ENCODE measurements at places on chromosomes 2 and 18.

- DNase-seq: no peak
These were observed 5.7 kb downstream of the ELAC1 start for GRCh38 chr18:50973367-50974126.

DNA sequence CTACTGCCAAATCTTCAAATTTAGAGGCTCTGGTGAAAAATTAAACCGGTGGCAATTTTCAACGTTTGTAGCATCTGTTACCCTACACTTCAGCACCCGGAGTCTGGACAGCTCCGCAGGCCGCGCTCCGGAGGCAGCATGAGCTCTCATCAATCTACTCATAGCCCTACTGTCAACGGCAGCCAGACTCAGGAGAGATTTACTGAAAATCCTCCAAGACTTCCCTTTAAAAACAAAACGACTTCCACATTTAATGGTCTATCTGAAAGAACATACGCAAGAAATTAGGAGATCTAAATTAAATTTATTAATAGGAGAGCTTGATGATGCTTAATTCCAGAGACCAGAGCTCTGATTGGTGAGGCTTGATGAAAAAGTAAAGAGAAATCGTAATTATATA is 970 bp upstream of the ADCYAP1 start:
- DNase-seq: peak; percentile 77

GRCh38 chr2:19187323-19188020 is 171.0 kb downstream of the OSR1 start:
- no peak for DNase-seq

- no peak for DNase-seq
These were observed 241.8 kb downstream of the CPS1 start for GRCh38 chr2:210798180-210798579.

GRCh38 chr2:9668687-9669345 is 38.0 kb upstream of the YWHAQ start:
- no peak for DNase-seq

- no peak for DNase-seq
These were observed 43.4 kb upstream of the SMAD7 start for GRCh38 chr18:48994044-48994651.

DNA sequence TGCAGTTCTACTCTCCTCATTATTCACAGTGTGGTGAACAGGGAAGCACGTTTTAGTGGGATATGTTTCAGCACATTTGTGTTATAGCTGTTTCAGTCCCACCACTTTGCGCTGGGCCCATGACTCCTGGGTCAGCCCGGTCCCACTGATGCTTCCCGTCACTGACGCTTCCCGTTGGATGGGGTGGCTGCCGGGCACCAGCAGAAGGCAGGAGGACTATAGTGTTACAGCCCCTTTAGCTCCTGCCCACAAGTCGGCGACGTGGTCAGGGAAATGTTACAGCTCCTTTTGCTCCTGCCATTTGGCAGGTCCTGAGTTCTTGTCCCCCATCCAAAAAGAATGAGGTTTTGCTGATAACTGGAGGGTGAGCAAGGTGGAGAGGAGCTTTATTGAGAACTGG is 732.2 kb downstream of the NR4A2 start:
- no peak for DNase-seq

DNA sequence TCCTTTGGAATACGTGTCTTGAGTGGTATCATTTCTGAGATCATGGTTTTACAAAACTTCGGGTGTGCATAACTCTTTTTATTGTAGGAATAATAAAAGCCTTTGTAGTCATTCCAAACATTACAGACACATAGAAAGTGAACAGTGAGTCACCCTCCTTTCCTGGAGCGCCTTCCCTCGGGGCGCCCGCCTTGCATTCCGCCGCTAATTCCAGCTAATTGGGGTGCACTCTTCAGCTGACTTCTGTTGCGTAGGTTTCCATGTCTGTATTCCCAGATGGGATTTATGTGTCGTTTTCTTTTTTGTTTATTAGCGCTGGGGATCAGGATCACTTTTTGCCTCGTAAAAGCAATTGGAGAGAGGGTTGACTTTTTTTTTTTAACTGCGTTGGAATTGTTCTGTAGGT is 18.7 kb downstream of the SH3BP4 start:
- DNase-seq: no peak

DNA sequence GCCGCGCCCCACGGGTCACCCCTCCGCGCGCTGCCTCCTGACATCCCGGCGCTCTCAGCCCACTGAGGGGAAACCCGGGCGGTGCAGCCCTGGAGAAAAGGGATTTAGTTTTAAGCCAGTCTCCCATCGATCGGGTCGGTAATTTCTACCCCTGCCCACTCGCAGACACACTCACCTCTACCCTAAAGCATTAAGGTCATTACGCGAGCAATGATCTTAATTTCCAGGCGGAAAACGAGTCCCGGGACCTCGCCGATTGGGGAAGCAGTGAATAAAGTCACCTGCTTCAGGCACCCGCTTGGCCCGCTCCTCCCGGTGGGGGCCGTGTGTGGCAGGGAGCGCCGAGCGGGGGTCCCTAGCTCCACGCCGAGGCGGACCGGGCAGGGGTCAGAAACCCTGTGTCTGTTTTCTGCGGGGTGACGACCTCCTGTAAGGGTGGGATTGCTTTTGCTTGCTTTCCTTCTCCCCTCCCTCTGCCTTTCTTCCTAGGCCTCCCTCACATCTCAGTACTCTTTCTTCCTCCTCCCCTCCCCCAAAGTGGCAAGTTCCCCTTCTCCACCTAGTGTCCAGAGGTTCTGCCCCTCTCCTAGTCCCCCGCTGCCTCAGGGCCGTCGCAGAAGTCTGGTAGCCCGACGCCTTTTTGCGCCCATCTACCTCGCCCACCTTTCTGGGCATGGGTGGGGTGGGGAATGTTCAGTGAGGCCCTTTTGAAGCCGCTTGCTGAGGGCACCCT is 142.6 kb downstream of the MEIS1 start:
- DNase-seq: no peak

DNA sequence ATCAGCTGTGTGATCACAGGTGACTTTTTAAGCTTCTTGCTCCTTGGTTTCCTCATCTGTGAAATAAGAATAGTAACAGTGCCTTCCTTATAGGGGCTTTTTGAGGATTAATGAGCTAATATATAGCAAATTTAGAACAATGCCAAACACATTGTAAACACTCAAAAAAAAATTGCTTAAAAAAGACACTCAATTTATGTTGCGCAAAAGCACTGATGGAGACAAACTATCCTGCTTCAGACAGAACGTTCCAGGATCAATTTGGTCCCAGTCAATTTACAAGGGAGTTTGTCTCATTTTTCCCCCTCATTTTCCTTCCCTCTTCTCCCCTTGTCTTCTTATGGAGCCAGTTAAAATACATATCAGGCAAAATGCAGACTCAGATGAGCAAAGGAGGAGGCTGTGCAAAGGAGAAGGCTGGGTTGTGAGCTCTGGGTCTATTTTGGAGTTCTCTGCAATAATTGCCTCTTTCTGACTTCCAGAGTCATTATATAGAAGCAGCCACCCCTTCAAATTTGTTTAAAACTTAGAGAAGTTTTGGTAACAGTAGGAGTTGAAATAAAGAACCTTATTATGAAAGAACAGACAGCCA is 83.7 kb downstream of the SOCS6 start:
- no peak for DNase-seq

DNA sequence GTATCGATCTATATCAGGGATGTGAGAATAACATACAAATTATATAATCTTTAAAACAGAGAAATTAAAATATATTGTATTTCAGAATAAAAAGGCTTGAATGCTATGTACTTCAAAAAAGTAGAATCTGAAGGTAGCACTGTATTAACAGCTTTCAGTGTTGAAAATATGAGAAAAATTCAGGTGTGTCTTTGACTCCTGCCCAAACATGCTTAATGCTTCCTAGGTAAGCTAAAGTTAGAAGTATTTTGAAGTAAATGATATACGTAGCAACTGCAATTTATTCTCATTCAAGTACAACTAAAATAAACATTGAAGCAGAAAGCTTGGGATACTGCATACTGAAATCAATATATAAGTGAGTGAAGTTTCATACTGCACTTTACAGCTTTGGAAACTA is 1082.0 kb upstream of the ACVR2A start:
- no peak for DNase-seq

DNA sequence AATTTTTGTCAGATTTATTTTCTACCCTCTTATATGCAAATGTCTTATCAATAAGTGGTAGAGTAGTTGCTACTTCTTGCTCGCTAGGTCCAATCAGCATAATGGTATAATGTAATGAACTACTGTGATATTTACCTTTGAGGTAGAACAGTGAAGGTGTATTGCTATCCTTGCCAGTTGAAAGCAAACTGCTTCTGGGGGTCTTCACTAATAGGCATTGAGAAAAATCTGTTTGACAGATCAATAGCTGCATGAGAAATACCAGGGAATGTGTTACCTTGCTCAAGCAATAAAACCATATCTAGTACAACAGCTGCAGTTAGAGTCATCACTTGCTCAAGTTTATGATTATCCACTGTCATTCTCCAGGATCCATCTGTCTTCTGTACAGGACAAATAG is 50.1 kb upstream of the EFEMP1 start:
- DNase-seq: no peak

DNA sequence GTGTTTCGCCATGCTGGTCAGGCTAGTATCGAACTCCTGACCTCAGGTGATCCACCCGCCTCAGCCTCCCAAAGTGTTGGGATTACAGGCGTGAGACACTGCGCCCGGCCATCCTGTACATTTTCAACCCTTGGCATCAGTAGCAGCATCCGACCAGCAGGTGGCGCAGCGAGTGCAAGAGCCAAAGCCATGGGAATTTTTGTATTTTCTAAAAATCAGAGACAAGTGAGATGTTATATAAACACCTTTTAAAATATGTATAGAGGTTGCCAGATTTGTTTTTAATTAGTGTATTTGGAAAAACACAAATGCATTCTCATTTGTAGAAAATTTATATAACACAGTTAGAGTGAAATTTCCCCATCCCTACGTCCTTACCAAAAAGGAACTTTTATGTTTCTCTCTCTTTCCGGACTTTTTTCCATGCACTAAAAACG is 36.8 kb downstream of the MOGAT1 start:
- peak; percentile 95 for DNase-seq

GRCh38 chr2:145760781-145761649 is 1241.1 kb upstream of the ZEB2 start:
- no peak for DNase-seq

DNA sequence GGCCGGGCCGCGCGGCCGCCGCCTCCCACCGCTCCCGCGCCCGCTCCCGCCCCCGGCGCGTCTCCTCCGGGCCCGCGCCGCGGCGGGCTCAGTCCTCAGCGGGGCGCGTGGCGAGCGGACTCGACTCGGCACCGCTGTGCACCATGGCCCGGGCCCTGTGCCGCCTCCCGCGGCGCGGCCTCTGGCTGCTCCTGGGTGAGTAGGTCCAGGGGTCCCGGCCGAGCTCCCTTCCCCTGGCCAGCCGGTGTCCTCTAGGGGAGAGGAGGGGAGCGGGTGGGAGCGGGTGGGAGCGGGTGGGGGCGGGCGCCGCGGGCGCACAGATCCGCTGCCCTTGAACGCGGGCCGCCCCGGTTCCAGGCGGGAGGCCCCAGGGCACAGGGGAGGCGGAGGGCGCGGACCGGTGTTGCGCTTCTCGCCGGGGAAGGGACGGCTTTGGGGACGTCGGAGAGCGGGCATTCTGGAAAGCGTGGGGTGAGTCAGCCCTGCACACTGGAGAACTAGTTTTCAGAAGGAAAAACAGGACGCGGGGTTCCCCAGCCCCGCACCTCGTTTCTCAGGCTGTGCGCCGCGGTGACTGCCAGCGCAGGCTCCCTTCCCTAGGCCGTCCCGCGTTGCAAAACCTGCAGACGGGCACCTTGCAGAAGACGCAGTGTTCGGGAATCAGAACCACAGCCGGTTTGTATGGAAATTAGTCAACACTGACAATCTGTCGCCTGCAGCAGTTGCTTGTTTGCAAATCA is at the start of gene RAMP1:
Gene RAMP1 (plus strand): TSS at position 91 of the 740 bp plus-strand sequence. CDS start 53 bp downstream, at position 144.
- peak; percentile 58 for DNase-seq

DNA sequence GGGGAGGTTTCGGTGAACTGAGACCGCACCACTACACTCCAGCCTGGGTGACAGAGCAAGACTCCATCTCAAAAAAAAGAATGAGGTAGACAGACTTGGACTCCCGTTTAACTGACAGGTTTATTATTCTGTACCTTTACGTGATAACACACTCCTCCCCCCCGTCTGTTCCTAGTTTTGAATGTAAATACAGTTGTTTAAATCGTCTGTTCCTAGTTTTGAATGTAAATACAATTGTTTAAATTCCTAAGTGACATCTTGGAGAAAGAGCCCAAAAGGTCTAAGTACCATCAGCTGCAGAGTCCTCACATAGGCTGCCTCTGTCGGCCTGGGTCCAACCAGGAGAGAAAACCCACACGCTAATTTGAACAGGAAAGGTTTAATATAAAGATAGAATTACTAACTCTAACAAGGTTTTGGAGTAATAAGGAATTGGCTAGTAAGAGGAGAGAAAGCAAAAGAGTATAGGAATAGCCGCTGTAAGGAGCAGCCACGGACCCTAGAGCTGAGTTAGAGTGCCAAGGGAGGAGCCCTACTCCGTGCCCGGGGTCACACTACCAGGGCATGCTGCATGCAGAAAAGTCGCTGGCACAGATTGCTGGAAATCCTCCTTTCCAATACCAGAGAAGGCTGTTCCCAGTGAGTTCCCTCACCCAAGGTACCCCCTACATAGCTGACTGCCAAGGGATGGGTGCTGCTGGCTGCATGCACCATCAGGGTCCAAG is 83.5 kb upstream of the RANBP2 start:
- no peak for DNase-seq
